Liver (tissue), 10 donors: ENCODE measurements at places on chromosomes 16 and 17. TPM values are rescaled to one million over a fixed set of nuclear protein-coding genes. Genes with fewer than 3 reads are reported as not detected.

The ABCC11 gene
- total RNA-seq = 22.3 TPM

The NT5M gene
- 7.9 TPM for total RNA-seq

The UBE2G1 gene
- total RNA-seq = 22.2 TPM

The LYZL6 gene
- total RNA-seq = not detected

The KRT222 gene
- 5.6 TPM for total RNA-seq

The TP53TG3F gene
- total RNA-seq = not detected

The TBC1D3H gene
- not detected for total RNA-seq

The ZG16 gene
- total RNA-seq = 0.19 TPM

The STH gene
- total RNA-seq = not detected

The MYOCD gene
- 0.05 TPM for total RNA-seq

The NTN1 gene
- 7.1 TPM for total RNA-seq

The ABCC12 gene
- total RNA-seq = not detected

The LDHD gene
- 27.7 TPM for total RNA-seq

The FNDC8 gene
- not detected for total RNA-seq

The OR2C1 gene
- total RNA-seq = 0.08 TPM

The CAMKK1 gene
- 0.51 TPM for total RNA-seq

The GAN gene
- 5.5 TPM for total RNA-seq

The NHLRC4 gene
- total RNA-seq = 0.25 TPM

The TBX4 gene
- total RNA-seq = not detected
